ENCODE measurements at places on chromosomes 1 and 21. TPM values are rescaled to one million over a fixed set of nuclear protein-coding genes. Genes with fewer than 3 reads are reported as not detected.

FCRL5 gene
- 0.15 TPM for polyA plus RNA-seq

DMBX1 gene
- 0.07 TPM for polyA plus RNA-seq

CLCNKA gene
- polyA plus RNA-seq = not detected

LHX8 gene
- 0.19 TPM for polyA plus RNA-seq

OLFML2B gene
- 128 TPM for polyA plus RNA-seq

TMEM200B gene
- polyA plus RNA-seq = 4.4 TPM

AGBL4 gene
- 0.21 TPM for polyA plus RNA-seq

- no peak for DNase-seq
Observed at GRCh38 chr21:15992171-15992570, 262.4 kb downstream of the USP25 start.

- DNase-seq = no peak
Observed at GRCh38 chr1:37472281-37472680, 2.1 kb upstream of the ZC3H12A start.

DNA sequence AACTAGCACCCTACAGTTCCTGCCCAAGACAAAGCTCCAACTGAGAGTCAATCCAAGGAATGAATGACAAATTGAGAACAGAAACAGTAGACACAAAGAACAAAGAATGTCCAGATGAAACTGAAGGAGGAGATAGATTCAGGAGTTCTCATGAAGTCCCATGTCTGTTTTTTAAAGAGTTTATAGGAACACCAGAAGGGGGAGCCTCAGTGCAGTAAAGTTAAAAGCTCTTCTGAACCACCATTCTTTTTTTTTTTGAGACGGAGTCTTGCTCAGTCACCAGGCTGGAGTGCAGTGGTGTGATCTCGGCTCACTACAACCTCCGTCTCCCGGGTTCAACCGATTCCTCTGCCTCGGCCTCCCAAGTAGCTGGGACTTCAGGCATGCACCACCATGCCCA is 323.6 kb downstream of the MRPL39 start:
- no peak for DNase-seq

GRCh38 chr1:101588677-101589076 is 351.9 kb downstream of the S1PR1 start:
- no peak for DNase-seq

DNA sequence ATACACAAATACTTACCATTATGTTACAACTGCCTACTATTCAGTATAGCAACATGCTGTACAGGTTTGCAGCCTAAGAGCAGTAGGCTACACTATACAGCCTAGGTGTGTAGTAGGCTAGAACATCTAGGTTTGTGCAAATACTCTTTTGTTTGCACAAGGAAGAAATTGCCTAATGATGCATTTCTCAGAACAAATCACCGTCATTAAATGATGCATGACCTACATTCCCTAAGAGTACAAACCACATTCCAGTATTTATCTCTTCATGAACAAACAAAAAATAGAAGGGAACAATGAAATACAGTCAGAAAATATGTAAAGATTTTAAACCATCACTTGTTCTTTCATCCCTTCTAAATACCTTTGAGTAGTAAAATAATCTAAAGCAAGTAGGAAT is 109.7 kb upstream of the HP1BP3 start:
- no peak for DNase-seq

GRCh38 chr1:177023249-177023648 is 141.3 kb downstream of the ASTN1 start:
- no peak for DNase-seq

- no peak for DNase-seq
Observed at GRCh38 chr1:208251015-208251414, 6.8 kb upstream of the PLXNA2 start.

DNA sequence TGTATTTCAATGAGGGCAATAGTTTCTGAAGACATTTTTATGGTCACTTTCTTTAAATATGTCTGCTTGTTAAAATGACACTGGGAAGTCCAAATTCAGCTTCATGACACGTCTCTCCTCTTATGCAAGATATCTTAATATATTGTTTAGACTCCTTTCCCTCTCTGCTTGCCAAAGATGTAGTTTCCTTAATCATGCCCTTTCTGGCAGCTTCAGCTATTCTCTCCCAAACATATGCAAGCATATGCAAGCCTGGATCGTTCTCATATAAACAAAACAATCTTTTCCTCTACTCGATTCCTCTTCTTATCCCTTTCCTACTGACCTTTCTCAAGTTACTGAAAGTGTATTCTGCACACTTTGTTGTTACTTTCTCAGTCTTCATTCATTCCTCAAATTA is 372.2 kb downstream of the PTBP2 start:
- DNase-seq = no peak

GRCh38 chr21:38986806-38987632 is 181.3 kb downstream of the ETS2 start:
- no peak for DNase-seq

DNA sequence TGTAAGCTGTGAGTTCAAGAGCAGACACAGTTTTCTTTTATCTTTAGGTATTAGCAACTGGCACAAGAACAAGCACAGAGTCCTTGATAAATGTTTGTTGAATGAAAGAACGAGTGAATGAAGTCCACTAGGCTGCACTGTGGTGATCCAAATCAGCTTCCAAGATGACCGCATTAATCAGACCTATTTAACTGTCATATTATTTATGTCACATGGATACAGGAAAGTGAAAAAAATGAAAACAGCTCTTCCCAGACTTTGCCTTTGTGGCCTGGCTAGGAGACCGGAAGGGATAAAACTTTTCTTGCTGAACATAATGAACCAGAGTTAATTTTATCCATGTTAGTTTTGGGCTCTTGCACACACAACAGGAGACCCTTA is 261.3 kb downstream of the TNR start:
- no peak for DNase-seq

DNA sequence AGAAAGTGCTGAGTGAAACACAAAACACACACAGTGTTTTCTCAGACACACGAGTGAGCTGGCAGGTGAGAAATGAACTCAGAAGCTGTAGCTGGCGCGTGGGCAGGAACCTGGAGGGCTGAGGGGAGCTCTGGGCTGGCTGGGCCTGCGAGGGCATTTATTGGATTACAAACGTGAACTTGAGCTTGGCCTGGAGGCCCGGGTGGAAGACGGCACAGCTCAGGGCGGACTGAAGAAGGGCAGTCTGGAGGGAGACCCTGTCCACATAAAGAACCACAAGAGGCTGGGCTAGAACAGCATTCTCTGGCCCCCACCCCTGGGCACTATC is 52.1 kb upstream of the ADARB1 start:
- DNase-seq = no peak

DNA sequence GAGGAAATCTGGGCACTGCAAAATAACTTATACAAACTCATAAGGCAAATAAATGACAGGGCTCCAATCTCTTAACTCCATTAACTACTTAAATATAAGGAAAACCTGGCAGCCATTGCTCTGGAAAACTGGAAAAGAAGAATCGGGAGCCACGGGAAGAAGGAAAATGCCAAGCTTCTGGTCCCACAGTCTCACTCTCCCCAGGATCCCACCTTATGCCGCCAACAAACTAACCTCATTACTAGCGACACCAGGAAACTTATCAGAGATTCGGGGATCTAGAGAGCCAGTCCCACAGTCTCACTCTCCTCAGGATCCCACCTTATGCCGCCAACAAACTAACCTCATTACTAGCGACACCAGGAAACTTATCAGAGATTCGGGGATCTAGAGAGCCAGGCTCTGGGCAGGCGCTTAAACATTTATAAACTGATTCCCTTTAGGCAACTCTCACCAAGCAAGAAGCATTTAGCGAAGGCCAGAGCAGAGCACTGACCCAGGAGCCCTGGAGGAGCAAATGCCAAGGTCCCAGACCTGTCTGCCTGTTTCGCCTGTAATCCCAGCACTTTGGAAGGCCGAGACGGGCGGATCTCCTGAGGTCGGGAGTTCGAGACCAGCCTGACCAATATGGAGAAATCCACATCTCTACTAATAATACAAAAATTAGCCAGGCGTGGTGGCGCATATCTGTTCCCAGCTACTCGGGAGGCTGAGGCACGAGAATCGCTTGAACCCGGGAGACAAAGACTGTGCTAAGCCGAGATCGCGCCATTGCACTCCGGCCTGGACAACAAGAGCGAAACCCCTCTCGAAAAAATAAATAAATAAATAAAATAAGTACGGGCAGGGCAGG is 720 bp downstream of the PSMB2 start:
- DNase-seq = no peak

- DNase-seq = no peak
Observed at GRCh38 chr1:89692601-89693521, 59.9 kb downstream of the LRRC8C start.

DNA sequence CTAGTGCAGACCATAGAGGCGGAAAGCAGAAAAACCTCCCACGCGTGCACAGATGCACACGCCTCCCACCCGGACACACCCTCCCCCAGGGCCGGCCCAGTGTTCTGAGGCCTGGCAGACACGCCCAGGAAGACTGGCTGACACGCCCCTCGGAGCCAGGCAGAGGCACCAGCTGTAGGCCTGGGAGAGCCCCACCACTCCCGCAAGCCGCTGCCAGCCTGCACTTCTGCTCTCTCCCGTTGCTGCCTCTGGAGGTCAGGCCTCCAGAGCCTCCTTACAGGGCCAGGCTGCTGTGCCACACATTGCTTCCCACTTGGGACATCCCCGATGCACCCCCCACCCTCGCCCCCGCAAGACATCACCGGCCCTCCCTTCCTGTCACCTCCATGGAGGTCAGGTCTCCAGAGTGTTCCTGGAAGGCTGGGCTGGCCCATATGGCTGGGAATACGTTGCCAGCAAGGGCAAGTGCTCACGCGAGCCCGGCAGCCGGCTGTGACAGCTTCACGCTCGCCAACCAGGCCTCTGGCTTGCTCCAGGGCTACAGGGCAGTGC is 40.4 kb downstream of the CASZ1 start:
- DNase-seq = no peak

Measured in muscle of arm (tissue), 14 donors.